T-helper 17 cell (primary cell): ENCODE measurements at places on chromosomes 4 and X.

- no peak for DNase-seq
- H3K4me1 ChIP-seq, result no peaks in the 10 kb centered on the region
- H3K27me3 ChIP-seq, result no peaks in the 10 kb centered on the region
- no peaks in the 10 kb centered on the region for H3K36me3 ChIP-seq
- no peak overlapping the region for H3K27ac ChIP-seq
Observed at GRCh38 chr4:180635281-180635680, 1607.9 kb upstream of the TENM3 start.

DNA sequence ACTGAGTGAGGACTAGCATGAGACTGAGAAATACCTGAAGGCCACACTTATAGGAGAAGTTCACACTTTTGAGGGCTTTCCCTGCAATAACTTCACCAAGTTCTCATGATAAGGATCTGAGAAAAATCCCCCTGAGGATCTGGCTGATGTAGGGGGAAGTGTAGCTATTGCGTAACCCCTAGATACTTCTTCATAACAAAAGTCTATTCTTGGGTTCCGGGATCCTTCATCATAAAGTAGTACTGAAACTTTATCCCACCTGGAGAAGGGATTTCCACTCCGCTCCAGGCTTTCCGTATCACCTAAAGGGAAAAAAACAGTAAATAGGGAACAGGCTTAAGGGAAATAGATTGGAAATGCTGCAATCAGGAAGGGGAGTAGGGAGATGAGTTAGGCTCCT is 13.3 kb downstream of the USP27X start:
- no peaks in the 10 kb centered on the region for H3K27me3 ChIP-seq
- H3K27ac ChIP-seq, result no peak overlapping the region
- DNase-seq, result no peak
- peaks cover 2% of the 10 kb centered on the region for H3K36me3 ChIP-seq
- no peak overlapping the region for H3K4me3 ChIP-seq

- peaks cover 10% of the 10 kb centered on the region for H3K4me1 ChIP-seq
- peak overlapping the region; percentile 51 for H3K27ac ChIP-seq
- peak overlapping the region; percentile 45 for H3K4me3 ChIP-seq
Observed at GRCh38 chr4:152352622-152353116, 183.2 kb downstream of the FBXW7 start.

- H3K4me3 ChIP-seq, result no peak overlapping the region
- DNase-seq, result no peak
- peaks cover 6% of the 10 kb centered on the region for H3K36me3 ChIP-seq
- peaks cover 4% of the 10 kb centered on the region for H3K4me1 ChIP-seq
Observed at GRCh38 chr4:118761397-118762016, 74.4 kb downstream of the SEC24D start.

DNA sequence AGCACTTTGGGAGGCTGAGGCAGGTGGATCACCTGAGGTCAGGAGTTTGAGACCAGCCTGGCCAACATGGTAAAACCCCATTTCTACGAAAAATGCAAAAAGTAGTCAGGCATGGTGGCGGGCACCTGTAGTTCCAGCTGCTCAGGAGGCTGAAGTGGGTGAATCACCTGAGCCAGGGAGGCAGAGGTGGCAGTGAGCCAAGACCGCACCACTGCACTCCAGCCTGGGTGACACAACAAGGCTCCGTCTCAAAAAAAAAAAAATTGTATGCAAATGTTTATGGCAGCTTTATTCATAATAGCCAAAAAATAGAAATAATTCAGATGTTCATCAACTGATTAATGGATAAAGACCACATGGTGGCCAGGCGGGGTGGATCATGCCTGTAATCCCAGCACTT is 9.8 kb upstream of the NOCT start:
- H3K36me3 ChIP-seq, result no peaks in the 10 kb centered on the region
- no peak for DNase-seq

GRCh38 chr4:104677116-104677515 is 182.4 kb upstream of the CXXC4 start:
- H3K4me1 ChIP-seq, result no peaks in the 10 kb centered on the region
- H3K4me3 ChIP-seq, result no peak overlapping the region
- no peaks in the 10 kb centered on the region for H3K36me3 ChIP-seq
- no peaks in the 10 kb centered on the region for H3K27me3 ChIP-seq
- no peak for DNase-seq

DNA sequence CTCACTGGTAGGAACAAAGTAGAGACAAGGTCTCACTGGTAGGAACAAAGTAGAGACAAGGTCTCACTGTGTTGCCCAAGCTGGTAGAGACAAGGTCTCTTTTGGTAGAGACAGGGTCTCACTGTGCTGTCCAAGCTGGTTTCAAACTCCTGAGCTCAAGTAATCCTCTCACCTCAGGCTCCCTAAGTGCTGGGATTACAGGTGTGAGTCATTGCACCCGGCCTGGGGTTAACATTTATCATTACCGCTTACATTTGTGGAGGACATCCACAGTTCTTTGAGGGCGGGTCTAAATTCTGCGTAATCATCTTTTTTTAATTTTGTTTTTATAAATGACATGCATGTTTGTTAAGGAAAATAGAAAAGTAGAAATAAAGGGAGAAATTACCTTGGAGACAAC is 12.0 kb downstream of the RAB33B start:
- no peak overlapping the region for H3K4me3 ChIP-seq
- DNase-seq, result no peak
- no peaks in the 10 kb centered on the region for H3K36me3 ChIP-seq
- peaks cover 14% of the 10 kb centered on the region for H3K4me1 ChIP-seq

- no peak overlapping the region for H3K4me3 ChIP-seq
- H3K27me3 ChIP-seq, result no peaks in the 10 kb centered on the region
- no peaks in the 10 kb centered on the region for H3K36me3 ChIP-seq
- no peak for DNase-seq
- H3K27ac ChIP-seq, result no peak overlapping the region
- no peaks in the 10 kb centered on the region for H3K4me1 ChIP-seq
Observed at GRCh38 chr4:90951037-90951436, 823.8 kb downstream of the CCSER1 start.

DNA sequence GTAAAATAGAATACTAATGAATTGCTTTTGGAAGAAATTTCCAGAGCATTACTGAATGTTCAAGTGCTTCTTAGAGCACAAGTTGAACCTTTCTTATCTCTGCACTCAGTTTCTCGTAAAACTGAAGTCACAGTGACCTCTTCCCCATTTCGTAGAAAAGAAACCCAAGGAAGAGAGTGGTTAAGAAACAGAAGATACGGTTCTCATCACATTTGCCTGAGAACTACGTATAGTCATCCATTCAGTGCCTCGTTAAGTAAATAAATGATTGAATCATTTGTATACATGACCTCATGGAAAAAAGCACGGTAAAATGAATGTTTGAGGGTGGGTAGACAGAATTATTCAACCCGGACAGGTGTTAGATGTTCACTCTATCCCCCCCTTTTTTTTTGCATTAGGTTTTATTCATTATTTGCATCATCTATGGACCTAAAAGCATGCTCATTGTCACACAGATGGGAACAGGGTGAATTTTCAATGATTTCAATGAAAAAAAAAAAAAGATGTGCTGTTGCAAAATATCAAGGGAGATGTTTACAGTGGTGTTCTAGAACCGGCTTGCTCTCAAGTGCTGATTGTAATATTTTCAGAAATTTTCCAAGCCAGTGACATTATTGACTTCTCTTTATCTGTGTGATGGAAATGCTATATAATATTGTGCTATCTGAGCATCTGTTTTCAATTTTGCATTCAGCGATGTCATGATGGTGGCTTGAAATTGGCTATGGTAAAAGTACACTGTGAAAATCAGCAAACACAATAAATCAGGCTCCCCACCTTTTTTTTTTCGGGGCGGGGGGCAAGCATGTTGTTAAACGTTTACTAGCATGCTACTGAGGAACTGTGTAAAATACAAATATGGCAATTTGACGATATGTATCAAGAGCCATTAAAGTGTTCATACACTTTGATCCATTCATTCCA is 4.3 kb downstream of the RHOH start:
- H3K36me3 ChIP-seq, result peaks cover 26% of the 10 kb centered on the region
- DNase-seq, result no peak
- H3K4me1 ChIP-seq, result peaks cover 69% of the 10 kb centered on the region
- H3K4me3 ChIP-seq, result peak overlapping the region; percentile 98

- DNase-seq, result no peak
- no peaks in the 10 kb centered on the region for H3K27me3 ChIP-seq
- no peak overlapping the region for H3K27ac ChIP-seq
- H3K4me3 ChIP-seq, result no peak overlapping the region
- no peaks in the 10 kb centered on the region for H3K4me1 ChIP-seq
Observed at GRCh38 chr4:54487491-54487890, 170.3 kb upstream of the KIT start.

DNA sequence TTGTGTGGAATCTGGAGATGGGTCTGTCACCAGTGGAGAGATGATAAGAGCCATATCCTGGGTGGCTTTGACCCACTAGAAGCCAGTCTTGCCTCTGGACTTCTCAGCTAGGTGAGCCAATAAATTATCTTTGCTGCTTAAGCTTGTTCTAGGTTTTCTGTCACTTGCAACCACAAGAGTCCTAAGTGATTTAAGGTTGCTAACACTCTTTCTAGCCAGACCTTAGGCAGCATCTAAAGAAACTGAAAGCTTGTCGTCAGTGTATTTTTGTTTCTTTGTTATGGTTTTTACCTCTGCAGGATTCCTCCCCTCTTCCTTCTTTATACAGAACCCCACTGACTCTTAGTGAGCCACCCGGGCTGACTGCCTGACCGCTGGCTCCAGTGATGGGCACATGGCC is 37.1 kb upstream of the STIM2 start:
- peaks cover 5% of the 10 kb centered on the region for H3K36me3 ChIP-seq
- no peaks in the 10 kb centered on the region for H3K27me3 ChIP-seq
- H3K4me3 ChIP-seq, result no peak overlapping the region
- no peak for DNase-seq
- H3K27ac ChIP-seq, result no peak overlapping the region

- no peak overlapping the region for H3K4me3 ChIP-seq
- H3K4me1 ChIP-seq, result peaks cover 21% of the 10 kb centered on the region
- H3K27ac ChIP-seq, result no peak overlapping the region
- no peaks in the 10 kb centered on the region for H3K36me3 ChIP-seq
Observed at GRCh38 chr4:165325732-165326512, 1.5 kb upstream of the MSMO1 start.

- no peaks in the 10 kb centered on the region for H3K36me3 ChIP-seq
- H3K4me1 ChIP-seq, result no peaks in the 10 kb centered on the region
- DNase-seq, result no peak
- no peaks in the 10 kb centered on the region for H3K27me3 ChIP-seq
- H3K27ac ChIP-seq, result no peak overlapping the region
Observed at GRCh38 chrX:72243472-72243871, 4.6 kb upstream of the ERCC6L start.

DNA sequence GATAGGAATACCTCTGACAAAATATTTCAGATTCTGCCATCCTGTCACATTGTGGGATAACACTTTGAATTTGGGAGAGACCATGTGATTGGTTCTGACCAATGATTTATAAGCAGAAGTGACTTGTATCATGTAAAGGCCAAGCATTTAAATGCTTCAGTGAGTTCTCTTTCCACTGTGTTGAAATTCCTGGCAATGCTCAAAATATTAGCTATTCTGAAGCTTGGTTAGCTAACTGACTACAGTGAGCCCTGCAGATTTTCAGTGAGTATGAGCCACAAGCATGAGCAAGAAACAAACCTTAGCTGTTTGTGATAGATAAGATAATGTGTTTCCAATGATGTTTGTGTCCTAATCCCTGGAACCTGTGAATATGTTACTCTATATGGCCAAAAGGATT is 562.8 kb upstream of the AADAT start:
- no peaks in the 10 kb centered on the region for H3K4me1 ChIP-seq
- H3K36me3 ChIP-seq, result no peaks in the 10 kb centered on the region
- H3K27ac ChIP-seq, result no peak overlapping the region
- no peak for DNase-seq

DNA sequence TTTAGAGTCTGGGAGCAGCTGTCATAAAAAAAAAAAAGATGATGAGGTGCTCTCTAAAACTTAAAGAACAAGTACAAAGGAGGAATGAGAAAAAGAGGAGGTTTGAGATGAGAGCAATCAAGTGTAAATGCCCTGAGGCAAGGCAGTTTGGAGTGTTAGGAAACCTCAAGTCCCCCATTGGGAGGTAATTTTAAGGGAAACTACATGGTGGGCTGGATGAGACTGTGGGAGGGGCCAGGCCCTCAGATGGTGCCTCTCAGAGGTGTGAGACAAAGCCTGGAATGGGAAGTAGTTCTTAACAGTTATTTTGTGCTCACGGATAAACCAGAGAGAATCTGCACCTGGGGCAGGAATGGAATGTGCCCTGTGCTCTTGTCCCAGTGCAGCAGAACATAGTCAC is 1.9 kb upstream of the MAGEB3 start:
- H3K4me3 ChIP-seq, result no peak overlapping the region
- no peaks in the 10 kb centered on the region for H3K27me3 ChIP-seq
- no peak for DNase-seq
- no peaks in the 10 kb centered on the region for H3K36me3 ChIP-seq
- no peaks in the 10 kb centered on the region for H3K4me1 ChIP-seq

DNA sequence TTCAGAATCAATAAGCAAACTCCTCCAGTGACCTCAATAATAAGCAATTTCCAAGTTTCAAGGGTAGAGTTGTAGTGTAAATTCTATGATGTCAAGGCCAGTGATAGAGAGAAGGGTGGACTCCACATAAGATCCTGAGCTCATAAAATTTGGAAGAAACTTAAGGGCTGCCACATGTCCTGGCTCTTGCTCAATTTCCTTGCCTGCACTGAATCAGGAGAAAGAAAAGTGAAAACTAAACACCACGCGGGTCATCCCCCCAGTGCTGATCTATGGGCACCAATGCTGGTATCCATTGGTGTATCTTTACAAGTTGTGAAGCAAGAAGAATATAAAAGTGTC is 392.0 kb upstream of the INTU start:
- no peaks in the 10 kb centered on the region for H3K36me3 ChIP-seq
- no peaks in the 10 kb centered on the region for H3K4me1 ChIP-seq
- H3K27ac ChIP-seq, result no peak overlapping the region
- DNase-seq, result no peak

DNA sequence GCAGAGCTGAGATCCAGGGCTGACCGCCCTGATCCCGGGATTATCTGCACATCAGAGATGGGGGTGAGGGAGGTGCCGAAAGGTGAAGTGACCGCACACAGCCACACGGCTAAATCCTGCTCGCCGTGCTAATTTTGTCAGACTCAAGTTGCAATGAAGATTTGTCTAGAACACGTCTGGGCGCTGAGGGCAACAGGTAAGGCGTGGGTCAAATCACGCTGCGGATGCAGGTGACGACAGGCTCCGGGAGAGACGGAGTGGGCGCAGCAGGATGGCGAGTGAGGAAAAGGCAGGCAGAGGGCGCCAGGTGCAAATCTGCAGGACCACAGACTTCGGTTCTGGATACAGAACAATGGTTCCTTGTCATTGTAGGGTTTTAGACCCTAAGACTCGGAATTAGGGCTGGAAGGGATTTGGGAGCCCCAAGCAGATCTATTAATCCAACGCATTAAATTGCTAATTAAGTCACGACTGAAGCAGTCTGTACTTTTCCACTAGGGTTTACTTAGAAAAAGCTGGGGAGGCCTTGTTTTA is 1.9 kb upstream of the TBC1D14 start:
- no peaks in the 10 kb centered on the region for H3K36me3 ChIP-seq
- DNase-seq, result no peak
- peaks cover 43% of the 10 kb centered on the region for H3K4me1 ChIP-seq
- H3K27ac ChIP-seq, result no peak overlapping the region
- H3K27me3 ChIP-seq, result no peaks in the 10 kb centered on the region
